Suppressor macrophage (primary cell): ENCODE measurements at places on chromosomes 5 and 9.

GRCh38 chr5:32426440-32427151 lies 17.9 kb downstream of the ZFR start:
- DNase-seq, result no peak

- no peak for DNase-seq
Measured at GRCh38 chr5:54366707-54367106, 56.3 kb upstream of the ARL15 start.

DNA sequence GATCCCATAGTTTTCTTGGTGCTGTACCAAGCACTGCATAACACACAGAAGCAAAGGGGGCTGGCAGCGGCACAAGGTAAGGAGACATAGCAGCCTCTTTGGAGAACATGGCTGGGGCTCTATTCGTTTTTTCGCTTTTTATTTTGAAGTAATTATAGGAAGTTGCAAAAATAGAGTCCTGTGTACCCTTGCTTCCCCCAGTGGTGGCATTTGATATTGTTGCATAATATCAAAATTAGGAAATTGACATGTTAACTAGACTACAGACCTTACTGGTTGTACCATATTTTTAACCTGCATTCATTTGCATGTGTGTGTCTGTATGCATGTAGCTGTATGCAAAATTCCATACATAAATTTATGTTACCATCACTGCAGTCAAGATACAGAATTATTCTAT lies 6.6 kb upstream of the UBQLN1 start:
- peak; percentile 15 for DNase-seq

DNA sequence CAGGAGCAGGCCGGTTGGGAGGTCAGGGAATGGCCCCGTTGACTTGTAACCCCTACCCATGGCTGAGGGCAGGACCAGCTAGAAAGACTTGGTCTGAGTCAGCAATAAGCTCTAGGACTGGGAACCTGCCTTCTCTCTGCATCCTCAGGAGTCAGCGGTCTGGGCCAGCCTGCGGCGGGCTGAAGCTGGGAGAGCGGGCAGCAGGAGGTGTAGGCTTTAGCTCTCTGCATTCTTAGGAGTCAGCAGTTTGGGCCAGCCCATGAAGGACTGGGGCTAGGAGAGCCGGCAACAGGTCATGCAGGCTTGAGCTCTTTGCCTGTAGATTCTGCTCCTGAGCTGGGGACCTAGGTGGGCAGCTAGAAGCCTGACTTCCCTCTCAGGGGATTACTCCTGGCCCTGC lies 6.4 kb upstream of the SMIM32 start:
- DNase-seq, result no peak

DNA sequence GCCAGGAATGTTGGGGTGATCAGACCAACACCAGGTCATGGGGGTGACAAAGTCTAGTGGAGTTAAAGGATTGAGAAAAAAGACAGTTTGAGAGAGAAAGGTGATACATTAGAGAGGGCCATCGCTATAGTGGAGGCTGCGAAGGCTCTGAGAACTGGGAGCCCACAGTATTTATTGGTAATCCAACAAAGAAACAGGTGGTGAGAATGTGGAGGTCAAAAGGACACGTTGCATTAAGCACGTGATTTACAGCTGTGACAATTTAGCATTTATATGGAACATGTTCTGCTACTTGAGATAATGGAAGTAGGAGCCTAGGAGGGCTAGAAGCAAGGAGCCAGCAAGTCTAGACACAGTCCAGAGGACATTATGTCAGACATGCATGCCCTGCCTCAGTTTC lies 2086.5 kb upstream of the C9orf72 start:
- no peak for DNase-seq

DNA sequence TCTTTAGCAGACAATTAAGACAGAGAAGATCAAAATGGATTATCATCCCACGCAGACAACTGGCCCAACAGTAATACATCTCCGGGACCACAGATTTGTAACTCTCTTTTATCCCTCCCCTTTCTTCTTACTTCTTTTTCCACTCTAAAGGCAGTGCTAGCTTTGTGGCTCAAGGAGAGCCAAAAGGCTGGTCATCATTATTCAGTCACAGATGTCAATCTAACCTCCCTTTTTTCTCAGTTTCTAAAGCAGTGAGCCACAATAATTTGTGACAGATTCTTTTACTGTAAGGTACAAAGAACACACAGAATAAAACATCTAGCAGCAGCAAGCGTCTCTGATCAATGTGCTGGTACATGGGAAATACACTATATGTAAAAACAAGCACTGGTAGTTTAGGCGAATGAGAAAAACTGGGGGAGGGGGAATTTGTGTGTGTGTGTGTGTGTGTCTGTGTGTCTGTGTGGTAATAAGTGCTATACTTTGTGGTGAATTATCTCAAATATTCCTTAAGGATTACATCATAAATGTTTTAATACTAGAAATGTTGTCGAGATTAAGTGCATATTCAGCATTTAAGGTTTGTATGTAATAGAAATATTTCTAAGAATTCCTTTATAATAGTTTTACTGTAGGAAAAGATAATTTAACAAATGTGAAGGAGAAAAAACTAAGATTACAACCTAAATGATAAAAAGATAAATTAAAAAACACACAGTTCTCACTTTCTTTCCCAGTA lies 140.2 kb downstream of the DENND1A start:
- no peak for DNase-seq

GRCh38 chr9:131253891-131254491 lies 22.3 kb downstream of the FAM78A start:
- DNase-seq, result peak; percentile 95
